ENCODE measurements at places on chromosomes 5 and 9. TPM values are rescaled to one million over a fixed set of nuclear protein-coding genes. Genes with fewer than 3 reads are reported as not detected.

The C5orf47 gene
- total RNA-seq: not detected

The RHOBTB3 gene
- 40.5 TPM for total RNA-seq

The FAM153A gene
- total RNA-seq: not detected

The TAS2R1 gene
- not detected for total RNA-seq

The PCDHB6 gene
- 0.20 TPM for total RNA-seq

The LEAP2 gene
- under 0.01 TPM for total RNA-seq

The HDHD3 gene
- 4.4 TPM for total RNA-seq

The DCTN3 gene
- 71.5 TPM for total RNA-seq

The ELAVL2 gene
- 0.22 TPM for total RNA-seq

The GAPT gene
- total RNA-seq: not detected

The NR6A1 gene
- total RNA-seq: 0.22 TPM

The IGIP gene
- 2.0 TPM for total RNA-seq

The ANGPTL2 gene
- total RNA-seq: 7.6 TPM

The NUTM2G gene
- not detected for total RNA-seq

The FCN2 gene
- not detected for total RNA-seq

The PDE8B gene
- under 0.01 TPM for total RNA-seq

The SLIT3 gene
- under 0.01 TPM for total RNA-seq

The G3BP1 gene
- total RNA-seq: 99.2 TPM

The LVRN gene
- under 0.01 TPM for total RNA-seq

The OR1Q1 gene
- not detected for total RNA-seq

The SV2C gene
- not detected for total RNA-seq

The STING1 gene
- 18.7 TPM for total RNA-seq

The ADAMTS19 gene
- not detected for total RNA-seq

The CSF1R gene
- total RNA-seq: not detected

The PRXL2C gene
- total RNA-seq: 23.5 TPM

The AIF1L gene
- total RNA-seq: 0.60 TPM

The TMC1 gene
- total RNA-seq: 0.22 TPM

The GALNT12 gene
- total RNA-seq: under 0.01 TPM

The AQP7 gene
- not detected for total RNA-seq

The MEIKIN gene
- total RNA-seq: not detected

The BHMT gene
- not detected for total RNA-seq

The PCDHA6 gene
- total RNA-seq: 0.20 TPM

The C5orf34 gene
- total RNA-seq: 2.0 TPM

The TEX48 gene
- total RNA-seq: not detected

The SOX30 gene
- total RNA-seq: not detected

The CACNA1B gene
- total RNA-seq: under 0.01 TPM
